Left ventricle myocardium superior (tissue), 1 donor: ENCODE measurements at places on chromosomes 3 and 15.

DNA sequence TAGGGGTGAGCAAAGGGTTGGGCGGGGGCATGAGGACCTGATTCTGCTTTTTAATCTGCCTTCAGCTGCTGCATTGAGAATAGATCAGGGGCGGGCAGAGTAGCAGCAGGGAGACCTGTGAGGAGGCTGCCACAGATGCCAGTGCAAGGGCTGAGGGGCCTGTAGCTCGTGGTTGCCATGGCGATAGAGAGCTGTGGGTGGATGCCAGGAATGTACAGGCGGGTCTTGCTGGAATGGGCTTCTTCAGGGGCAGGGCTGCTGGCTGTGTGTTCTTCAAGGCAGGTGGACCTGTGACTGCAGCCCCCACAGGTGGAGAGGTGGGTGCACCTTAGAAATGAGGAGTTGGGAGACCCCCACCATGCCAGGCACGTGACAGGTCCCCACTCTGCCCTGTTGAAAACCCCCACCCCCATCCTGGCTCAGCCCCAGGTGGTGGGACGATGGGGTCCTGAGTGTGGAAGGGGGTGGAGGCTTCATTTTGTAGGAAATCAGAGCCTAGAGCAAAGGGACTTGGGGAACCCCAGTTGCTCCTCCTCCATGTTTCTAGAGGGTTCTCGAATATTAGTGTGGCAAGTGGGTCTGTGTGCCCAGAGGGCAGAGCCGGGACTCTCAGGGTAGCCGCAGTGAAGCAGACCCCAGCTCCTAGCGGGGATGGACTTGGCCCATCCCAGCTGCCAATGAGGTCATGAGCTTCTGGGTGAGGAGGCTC, 38.3 kb downstream of the SLC6A6 start:
- DNase-seq, result no peak

- DNase-seq, result no peak
These were observed 5.5 kb upstream of the CD200 start for GRCh38 chr3:112327371-112327951.

DNA sequence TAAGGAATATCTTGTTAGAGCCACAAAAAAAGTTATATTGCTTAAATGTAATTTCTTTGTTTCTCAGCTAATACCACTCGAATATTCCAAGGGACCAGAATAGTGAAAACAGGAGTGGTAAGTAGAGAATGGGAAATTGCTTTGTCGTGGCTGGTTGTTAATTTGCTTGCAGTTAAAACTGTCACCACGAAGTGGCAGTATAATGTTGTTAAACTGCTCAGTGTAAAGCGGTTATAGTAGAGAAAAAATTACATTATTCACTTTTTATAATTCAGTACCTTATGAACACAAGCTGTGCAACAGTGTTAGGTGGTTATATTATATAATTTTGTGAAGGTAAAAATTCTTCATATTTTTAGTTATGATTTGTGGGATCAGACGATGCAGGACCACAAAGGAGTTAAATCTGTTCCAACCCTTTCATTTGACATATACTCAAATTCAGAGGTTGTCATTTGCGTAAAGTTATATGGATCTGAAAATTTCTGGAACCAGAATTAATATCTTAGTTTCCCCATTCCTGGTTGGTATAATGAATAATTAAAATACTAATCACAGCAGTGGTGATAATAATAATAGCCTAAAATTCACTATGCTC, 171.8 kb downstream of the FEZF2 start:
- no peak for DNase-seq

GRCh38 chr15:80816049-80816653, 37.0 kb downstream of the CEMIP start:
- no peak for DNase-seq

DNA sequence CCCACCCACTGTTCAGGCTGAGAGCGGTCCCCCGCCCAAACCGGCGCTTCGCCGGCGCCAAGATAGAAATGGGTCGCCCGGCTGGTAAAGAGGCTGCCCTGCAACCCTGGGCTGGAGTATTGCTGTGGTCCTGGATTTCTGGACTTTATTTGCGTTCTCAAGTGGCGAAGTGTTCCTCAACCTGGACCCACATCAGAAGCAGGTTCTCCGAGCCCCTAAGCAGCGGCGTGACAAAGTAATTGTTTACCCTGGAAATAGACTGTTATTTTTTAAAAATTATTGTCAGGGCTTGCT, 481 bp upstream of the DYNC1LI1 start:
- DNase-seq, result no peak

- DNase-seq, result no peak
These were observed 700 bp downstream of the MKRN2 start for GRCh38 chr3:12557473-12558100.

GRCh38 chr3:6416049-6416661, 444.8 kb upstream of the GRM7 start:
- DNase-seq, result no peak

DNA sequence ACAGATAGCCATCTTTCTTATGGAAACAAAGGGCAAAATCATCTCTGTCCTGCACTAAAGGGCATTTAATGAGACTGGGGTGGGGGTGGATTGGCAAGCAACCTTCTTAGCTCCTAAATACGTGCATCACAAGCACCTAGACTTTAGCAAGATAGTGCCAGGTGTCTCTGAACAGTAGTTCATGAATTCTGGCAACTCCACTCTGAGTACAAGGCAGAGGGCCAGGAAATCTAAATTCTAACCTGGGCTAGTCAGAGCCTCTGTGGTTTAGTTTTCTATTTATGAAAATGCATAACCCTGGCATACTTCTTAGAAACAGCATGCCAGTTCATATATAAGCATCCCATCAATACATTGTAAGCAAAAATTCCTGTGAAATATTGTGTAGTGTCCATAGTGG, 788.5 kb downstream of the MCTP2 start:
- DNase-seq, result no peak

DNA sequence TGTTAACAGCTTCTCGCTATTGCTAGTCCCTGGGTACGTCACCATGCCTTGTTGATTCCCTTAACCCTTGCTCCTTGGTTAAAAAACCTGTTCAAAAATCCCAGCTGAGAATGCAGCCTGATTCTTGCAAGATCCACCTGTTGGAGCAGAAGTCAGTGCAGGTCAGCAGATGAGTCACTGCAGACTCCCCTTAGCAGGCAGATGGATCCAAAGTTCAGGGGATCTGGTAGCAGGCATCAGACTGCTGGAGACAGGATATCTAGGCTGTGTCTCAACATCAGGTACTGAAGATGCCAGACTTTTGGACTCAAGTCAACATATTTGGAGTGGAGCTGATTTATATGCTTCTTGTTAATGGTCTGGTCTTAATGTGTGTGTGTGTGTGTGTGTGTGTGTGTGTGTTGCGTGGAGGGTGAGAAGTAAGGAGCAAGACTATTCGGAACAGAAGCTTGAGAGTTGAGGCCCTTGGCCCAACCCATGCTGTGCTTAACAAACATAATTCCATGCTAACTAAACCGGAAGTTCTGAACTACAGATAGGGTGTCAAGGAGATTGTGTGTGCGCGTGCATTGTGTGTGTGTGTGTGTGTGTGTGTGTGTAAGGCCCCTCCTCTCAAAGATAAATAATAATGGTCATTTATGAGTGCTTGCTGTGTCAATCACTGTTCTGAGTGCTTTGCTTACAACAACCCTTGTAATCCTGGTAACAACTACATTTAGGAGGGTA, 1.0 kb upstream of the C3orf52 start:
- DNase-seq, result no peak

DNA sequence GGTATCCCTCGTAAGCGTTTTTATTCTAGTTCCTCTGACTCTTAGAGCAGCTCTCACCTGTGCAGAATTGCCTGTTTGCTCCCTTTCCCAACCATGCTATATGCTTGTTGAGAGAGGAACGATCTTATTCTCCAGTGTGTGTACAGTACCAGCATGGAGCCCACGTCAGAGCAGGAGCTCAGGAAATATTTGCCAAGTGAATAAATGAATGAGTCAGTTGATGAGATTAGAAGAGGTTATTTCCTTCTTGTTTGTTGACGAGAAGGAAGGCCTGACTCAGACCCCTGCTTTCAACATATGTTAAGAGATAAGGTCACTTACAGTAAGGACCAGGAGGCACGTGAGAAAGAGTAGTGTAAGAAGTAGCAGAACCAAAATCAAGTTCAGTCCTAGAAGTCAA, 106.3 kb upstream of the ABHD17C start:
- no peak for DNase-seq

- DNase-seq, result no peak
These were observed 53.7 kb downstream of the CGGBP1 start for GRCh38 chr3:88005066-88005465.

- DNase-seq, result no peak
These were observed 49.1 kb downstream of the TLNRD1 start for GRCh38 chr15:81049835-81050234.

- no peak for DNase-seq
These were observed 65.9 kb downstream of the BTD start for GRCh38 chr3:15667484-15667883.

DNA sequence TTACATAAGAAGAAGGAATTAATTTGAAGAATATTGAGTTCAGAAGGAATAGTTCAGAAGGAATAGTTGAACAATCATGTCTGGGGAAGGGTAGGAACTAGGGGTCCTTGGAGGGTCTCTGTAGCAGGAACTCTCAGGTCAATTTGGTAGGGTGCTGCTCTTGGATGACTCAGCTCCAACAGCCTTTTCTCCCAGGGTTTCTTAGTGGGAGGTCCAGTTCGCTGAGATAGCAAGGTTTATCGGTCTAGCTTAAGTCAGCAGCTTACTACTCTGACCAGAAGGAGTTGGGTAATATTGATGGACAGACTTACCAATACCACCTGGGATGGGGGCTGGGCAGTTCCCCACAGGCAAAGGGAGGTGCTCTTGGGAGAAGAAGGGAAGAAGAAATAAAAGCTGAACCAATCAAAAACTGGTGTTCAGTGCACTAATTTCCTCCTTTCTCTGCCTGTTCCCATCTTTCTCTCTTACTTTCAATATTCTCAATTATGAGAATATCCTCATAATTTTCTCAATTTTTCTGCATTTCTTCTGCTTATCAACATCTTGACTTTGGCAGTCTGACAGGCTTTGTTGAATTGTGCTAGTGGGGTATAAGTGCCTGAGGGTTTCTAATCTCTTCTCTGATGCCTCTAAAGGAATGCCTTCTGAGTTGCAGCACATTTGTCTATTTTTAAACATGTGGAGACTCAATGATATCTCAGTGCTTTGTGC, 14.4 kb upstream of the MITF start:
- no peak for DNase-seq

GRCh38 chr3:186224041-186224610, 115.2 kb upstream of the ETV5 start:
- no peak for DNase-seq

DNA sequence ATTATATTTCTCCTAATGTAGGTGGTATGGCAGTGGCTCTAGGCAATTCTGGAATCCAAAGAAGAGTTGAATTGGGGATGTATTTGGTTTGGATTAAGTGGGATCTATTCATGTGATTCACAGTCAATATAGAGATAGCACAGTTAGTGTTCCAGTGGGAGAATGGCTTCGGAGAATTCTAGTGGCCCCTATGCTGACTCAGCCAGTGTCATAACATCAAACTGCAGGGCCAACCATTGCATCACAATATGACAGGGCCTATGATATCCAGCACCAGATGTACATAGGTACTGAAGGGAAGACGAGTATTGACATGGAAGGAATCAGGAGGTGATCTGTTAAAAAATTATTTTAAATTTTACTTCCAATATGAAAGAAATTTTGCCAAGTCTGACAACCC, 302.8 kb upstream of the UBE2E2 start:
- DNase-seq, result no peak

GRCh38 chr3:179194931-179195330, 46.8 kb downstream of the PIK3CA start:
- no peak for DNase-seq

- DNase-seq, result no peak
These were observed 39.0 kb downstream of the INTS14 start for GRCh38 chr15:65571971-65572370.

- no peak for DNase-seq
These were observed 664.4 kb upstream of the CBLB start for GRCh38 chr3:106533093-106533787.

DNA sequence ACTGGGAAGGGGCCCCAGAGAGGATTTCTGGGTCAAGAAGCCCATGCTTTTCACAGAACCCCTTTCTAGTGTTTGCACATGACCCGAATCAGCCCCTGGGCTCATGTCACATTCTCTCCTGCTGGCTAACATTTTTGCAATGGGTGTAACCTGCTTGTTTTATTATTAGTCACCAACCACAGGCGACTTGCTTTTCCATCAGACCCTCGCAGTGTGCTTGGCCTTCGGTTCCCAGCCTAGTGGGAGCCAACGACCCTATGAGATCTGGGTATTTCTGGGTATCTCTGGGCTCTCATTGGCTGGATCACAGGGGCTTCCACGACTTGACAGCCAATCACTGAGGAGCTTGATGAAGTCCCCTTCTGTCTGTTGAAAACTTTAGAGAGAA, 11.0 kb upstream of the FBLN2 start:
- DNase-seq, result no peak

DNA sequence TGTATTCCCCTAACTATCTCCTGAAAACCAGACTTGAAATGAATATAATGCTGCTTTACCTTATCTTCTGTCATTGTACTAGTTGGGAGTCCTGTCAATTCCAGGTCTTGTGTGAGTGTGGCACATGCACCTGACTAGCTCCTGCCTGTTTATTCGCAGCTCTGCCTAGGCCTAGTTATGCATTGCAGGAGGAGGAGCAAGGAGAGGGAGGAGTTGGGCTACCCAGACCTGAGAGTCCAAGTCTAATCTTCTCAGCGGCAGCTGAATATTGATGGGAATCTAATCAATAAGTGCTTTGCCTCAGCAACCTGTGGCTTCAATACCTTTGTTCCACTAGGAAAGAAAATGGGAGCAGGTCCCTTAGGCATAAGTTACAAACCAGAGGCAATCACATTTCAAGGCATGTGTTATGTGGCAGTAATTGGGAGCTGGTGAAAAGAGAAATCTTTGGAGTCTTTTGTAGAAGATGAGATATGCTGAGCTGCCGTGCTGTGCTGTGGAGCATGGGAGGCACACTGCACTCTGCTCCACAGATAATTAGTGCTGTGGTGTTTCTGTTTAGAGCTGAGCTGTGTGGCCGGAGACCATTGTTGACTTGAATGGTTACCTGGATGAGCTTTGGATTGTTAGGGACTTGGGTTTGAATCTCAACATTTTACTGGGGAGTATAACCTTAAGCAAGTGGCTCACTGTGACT, at the start of gene SLC2A2:
TSS of gene SLC2A2 (minus strand) at position 124 of the 697 bp plus-strand sequence. CDS start at position 74, 50 bp downstream.
- DNase-seq, result no peak

GRCh38 chr15:101276501-101277037, 716 bp downstream of the SELENOS start:
- DNase-seq, result no peak

GRCh38 chr15:67005294-67005996, 60.0 kb upstream of the SMAD3 start:
- no peak for DNase-seq

DNA sequence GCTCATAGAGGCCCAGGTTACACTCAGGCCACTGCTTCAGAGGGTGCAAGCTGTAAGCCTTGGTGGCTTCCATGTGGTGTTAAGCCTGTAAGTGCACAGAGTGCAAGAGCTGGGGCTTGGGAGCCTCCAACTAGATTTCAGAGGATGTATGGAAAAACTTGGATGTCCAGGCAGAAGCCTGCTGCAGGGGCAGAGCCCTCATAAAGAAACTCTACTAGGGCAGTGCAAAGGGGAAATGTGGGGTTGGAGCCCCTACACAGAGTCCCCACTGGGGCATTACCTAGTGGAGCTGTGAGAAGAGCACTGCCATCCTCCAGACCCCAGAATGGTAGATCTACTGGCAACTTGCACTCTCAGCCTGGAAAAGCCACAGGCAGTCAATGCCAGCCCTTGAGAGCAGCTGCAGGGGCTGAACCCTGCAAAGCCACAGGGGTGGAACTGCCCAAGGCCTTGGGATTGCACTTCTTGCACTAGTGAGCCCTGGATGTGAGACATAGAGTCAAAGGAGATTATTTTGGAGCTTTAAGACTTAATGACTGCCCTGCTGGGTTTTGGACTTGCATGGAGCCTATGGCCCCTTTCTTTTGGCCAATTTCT, 14.0 kb downstream of the MITF start:
- DNase-seq, result no peak

- DNase-seq, result no peak
These were observed 8.3 kb downstream of the GPR156 start for GRCh38 chr3:120276767-120277166.
